ENCODE measurements at places on chromosomes 2 and 18.

- no peak for DNase-seq
Observed at GRCh38 chr2:185384822-185385560, 353.6 kb upstream of the FSIP2 start.

- DNase-seq = no peak
Observed at GRCh38 chr2:149075853-149076252, 37.4 kb downstream of the LYPD6B start.

GRCh38 chr2:199383021-199383420 lies 74.7 kb downstream of the SATB2 start:
- DNase-seq = no peak

GRCh38 chr2:22701561-22702160 lies 683.3 kb upstream of the KLHL29 start:
- no peak for DNase-seq

- no peak for DNase-seq
Observed at GRCh38 chr18:55821219-55821618, 233.2 kb upstream of the TCF4 start.

DNA sequence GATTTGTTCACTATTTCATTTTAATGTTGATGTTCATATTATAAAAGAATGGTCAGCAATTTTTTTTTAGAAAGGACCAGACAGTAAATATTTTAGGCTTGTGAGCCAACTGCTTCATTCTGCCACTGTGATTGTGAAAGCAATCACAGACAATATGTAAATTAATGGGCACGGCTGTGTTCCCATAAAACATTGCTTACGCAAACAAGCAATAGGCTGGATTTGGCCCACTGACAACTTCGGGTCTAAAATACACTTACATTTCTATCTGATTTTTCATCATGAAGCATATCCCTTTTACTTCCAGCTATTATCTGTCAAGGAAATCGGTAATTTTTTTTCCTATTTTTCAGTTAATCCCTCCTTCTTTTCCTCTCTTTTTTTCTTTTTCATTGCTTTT lies 182.2 kb upstream of the CDH2 start:
- DNase-seq = no peak

Data from D721Med (cell line).